ENCODE measurements at places on chromosomes 5 and 9.

DNA sequence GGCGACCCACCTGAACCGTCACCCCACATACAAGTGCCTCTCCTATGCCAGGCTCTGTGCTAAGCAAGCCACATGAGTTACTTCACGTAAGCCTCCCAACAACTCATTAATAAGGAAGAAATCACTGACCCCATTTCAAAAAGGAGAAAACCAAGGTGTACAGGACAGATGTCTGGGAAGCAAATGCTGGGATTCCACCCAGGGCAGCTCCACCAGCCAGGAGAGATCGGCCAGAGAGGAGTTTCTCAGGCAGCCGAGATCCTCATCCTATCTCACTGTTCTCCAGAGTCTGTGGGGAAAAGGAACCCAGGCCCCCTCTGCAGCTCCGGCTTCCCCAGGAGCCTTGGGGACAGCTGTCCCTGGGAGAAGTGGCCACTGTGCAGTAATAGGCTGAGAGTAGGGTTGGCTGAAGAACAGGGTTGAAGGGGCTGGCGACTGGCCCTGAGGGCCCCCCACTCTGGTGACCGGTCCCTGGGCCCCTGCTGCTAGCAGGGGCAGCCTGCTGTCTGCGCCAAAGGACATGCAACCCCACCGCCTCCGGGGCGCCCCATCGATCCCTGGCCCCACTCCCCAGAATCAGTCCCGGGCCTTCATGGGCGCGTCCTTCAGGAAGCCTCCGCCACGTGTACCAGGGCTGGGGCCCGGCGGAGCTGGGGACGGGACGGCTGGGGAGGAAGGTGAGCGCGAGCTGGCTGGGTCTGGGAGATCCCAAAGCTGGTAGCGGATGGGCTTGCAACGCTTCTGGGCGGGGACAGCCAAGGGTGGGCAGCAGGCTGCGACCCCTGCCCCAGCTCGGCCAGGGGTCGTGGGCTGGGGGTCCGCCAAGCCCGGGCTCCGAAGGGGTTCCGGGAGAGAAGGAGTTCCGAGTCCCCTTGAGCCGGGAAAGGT is 44.1 kb upstream of the STXBP1 start:
- peak; percentile 80 for DNase-seq

- DNase-seq: peak; percentile 51
Observed at GRCh38 chr5:107217721-107218130, 453.0 kb downstream of the EFNA5 start.

GRCh38 chr5:143023411-143024096 is 253.4 kb downstream of the ARHGAP26 start:
- DNase-seq: peak; percentile 50

- DNase-seq: no peak
Observed at GRCh38 chr5:54944364-54944763, 41.0 kb downstream of the ESM1 start.

- DNase-seq: no peak
Observed at GRCh38 chr9:136047076-136047774, 47.9 kb downstream of the NACC2 start.

DNA sequence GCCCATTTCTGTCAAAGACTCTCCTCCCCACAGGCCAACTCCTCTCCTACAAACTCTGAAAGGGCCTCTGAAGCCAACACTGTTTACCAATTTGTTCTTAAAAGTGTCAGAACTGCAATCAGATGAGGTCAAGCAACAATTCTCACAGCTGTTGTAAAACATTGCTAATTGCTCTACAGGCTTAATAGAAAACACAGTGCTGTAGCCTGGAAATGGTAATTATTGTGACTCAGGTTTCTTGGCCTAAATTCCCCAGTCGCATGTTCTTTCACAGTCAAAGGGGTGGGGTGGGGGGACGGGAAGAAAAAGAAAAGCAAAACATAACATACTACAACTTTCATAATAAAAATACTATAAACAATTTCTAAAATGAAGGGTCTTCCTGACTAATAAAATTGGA is 343.2 kb downstream of the DMAC1 start:
- no peak for DNase-seq

- no peak for DNase-seq
Observed at GRCh38 chr9:88007291-88007650, 32.9 kb upstream of the CDK20 start.

DNA sequence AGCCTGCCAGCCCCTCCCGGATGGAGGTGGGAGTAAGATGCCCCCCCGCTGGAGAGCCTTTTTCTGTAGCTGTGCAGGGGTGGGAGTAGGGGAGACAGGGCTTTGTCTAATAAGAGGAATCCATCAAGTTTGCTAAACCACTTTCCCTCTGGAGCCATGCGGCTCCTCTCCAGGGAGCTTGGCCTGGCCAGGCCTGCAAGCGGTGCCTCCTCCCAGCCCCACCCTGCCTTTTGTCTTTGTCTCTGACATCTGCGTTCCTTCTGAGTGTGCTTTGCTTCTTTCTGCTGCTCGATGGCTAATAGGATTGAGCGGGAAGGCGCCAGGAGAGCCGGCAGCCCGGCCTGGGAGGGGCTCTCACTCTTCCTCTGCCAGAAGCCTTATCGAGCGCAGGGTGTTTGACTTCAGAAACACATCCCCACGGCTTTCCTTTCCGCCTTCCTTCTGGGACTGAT is 26.7 kb upstream of the FCN1 start:
- peak; percentile 54 for DNase-seq

GRCh38 chr5:118554241-118554640 is 434.1 kb downstream of the DTWD2 start:
- no peak for DNase-seq

DNA sequence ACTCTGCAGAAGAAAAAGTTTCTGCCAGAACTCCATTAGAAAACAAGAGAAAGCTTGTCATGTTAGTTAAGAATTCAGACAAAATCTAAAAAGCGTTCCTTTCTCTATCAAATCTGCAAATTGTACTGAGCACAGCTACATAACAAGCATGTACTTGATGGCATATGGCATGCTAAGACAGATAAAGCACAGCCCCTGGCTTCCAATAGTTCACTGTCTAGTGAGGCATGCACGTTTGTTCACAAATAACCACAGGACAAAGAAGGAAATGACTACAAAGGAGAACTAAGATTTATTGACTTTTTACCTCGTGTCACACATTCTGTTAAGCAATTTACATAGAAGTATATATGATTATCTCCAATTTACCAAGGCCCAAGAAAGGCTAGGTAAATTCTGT is 518.2 kb upstream of the TLE4 start:
- no peak for DNase-seq

Measured in right cardiac atrium (tissue), 5 donors.